Activated B cell treated with CpG ODN at 0.5 μM for 24 hours (primary cell): ENCODE measurements at places on chromosomes 12 and 14. TPM values are rescaled to one million over a fixed set of nuclear protein-coding genes. Genes with fewer than 3 reads are reported as not detected.

The KCNK13 gene
- not detected in 2 replicates for total RNA-seq

The ASB2 gene
- total RNA-seq: 2.7 and 3.1 TPM in 2 replicates

The OR4K13 gene
- total RNA-seq: not detected in 2 replicates

The KERA gene
- not detected in 2 replicates for total RNA-seq

The MAP1LC3B2 gene
- 1.0 and 1.9 TPM in 2 replicates for total RNA-seq

The ITGB7 gene
- 137 and 139 TPM in 2 replicates for total RNA-seq

The BIN2 gene
- 22.2 and 25.6 TPM in 2 replicates for total RNA-seq

The VTI1B gene
- 76.3 and 78.9 TPM in 2 replicates for total RNA-seq

The TDRD9 gene
- 2.6 and 3.1 TPM in 2 replicates for total RNA-seq

The ZNF10 gene
- total RNA-seq: 8.4 and 10.9 TPM in 2 replicates

The PROX2 gene
- 0.07 TPM in 1 of 2 replicates, not detected in the other for total RNA-seq

The CLBA1 gene
- 2.7 and 3.9 TPM in 2 replicates for total RNA-seq

The NTN4 gene
- total RNA-seq: 0.20 and 1.1 TPM in 2 replicates

The HOXC9 gene
- not detected in 2 replicates for total RNA-seq

The TRPV4 gene
- total RNA-seq: not detected in 2 replicates

The LRRC10 gene
- total RNA-seq: not detected in 2 replicates

The PLEKHH1 gene
- 0.20 and 0.61 TPM in 2 replicates for total RNA-seq

The RIN3 gene
- total RNA-seq: 61.3 and 62.6 TPM in 2 replicates

The PMCH gene
- total RNA-seq: not detected in 2 replicates

The BMAL2 gene
- 4.2 and 5.4 TPM in 2 replicates for total RNA-seq

The VCPKMT gene
- total RNA-seq: 19.9 and 20.8 TPM in 2 replicates

The ZNF641 gene
- total RNA-seq: 27.6 and 34.5 TPM in 2 replicates

The ANO2 gene
- not detected in 2 replicates for total RNA-seq

The CPNE6 gene
- total RNA-seq: 0.09 TPM in 1 of 2 replicates, not detected in the other

The STAC3 gene
- 4.6 and 5.5 TPM in 2 replicates for total RNA-seq

The POTEG gene
- total RNA-seq: not detected in 2 replicates

The MYO1H gene
- not detected in 2 replicates for total RNA-seq

The SNRNP35 gene
- total RNA-seq: 39.5 and 51.5 TPM in 2 replicates

The FAM181A gene
- total RNA-seq: not detected in 2 replicates

The ERO1A gene
- 30.8 and 31.5 TPM in 2 replicates for total RNA-seq

The ZC3H10 gene
- 15.4 and 17.1 TPM in 2 replicates for total RNA-seq

The RND1 gene
- total RNA-seq: 4.9 and 5.9 TPM in 2 replicates

The EFS gene
- total RNA-seq: not detected in 2 replicates

The TCTN2 gene
- 10.3 and 11.9 TPM in 2 replicates for total RNA-seq

The CMA1 gene
- total RNA-seq: not detected in 2 replicates

The ASCL1 gene
- 0.07 TPM in 1 of 2 replicates, not detected in the other for total RNA-seq

The TMEM229B gene
- 3.3 and 3.7 TPM in 2 replicates for total RNA-seq

The IRAK3 gene
- 5.6 and 6.6 TPM in 2 replicates for total RNA-seq

The RIMBP2 gene
- not detected in 2 replicates for total RNA-seq

The NFE2 gene
- not detected in 2 replicates for total RNA-seq

The MIP gene
- not detected in 2 replicates for total RNA-seq

The TGM1 gene
- total RNA-seq: 6.4 and 6.5 TPM in 2 replicates

The RNU4-1 gene
- 3,997 and 4,399 TPM in 2 replicates for total RNA-seq

The GPN3 gene
- total RNA-seq: 17.0 and 19.0 TPM in 2 replicates

The WNT1 gene
- not detected in 2 replicates for total RNA-seq

The P2RX7 gene
- 2.7 and 5.3 TPM in 2 replicates for total RNA-seq

The FSCB gene
- not detected in 2 replicates for total RNA-seq

The FAIM2 gene
- total RNA-seq: not detected in 2 replicates

The MYO1A gene
- 0.39 and 0.71 TPM in 2 replicates for total RNA-seq

The HOXC13 gene
- total RNA-seq: not detected in 2 replicates

The GYS2 gene
- not detected in 2 replicates for total RNA-seq

The SLC6A12 gene
- total RNA-seq: not detected in 2 replicates

The LRRC9 gene
- not detected in 2 replicates for total RNA-seq
